Retina (tissue), 1 donor: ENCODE measurements at places on chromosomes 1 and 21.

GRCh38 chr1:29390491-29391361, 154.4 kb downstream of the PTPRU start:
- no peak for DNase-seq

GRCh38 chr1:23178950-23179349, 10.3 kb upstream of the LUZP1 start:
- DNase-seq, result no peak

DNA sequence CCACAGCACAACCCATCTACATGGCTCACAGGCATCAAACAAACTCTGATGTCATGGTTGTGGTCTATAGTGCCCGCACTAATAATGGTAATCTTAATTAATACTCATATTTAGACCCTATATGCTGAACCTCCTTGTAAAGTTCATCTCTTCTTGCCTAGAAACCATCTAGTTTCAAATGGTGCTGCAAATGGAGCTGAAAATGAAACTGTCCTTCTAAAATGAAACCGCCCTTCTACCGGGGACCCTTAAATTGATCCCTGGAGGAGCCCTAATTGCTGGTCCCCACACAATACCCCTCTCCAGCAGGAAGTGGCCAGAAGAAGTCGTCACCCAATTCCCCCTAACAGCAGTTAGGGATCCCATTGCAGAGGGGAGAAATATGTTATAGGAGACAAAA, 612.6 kb downstream of the MRPL39 start:
- no peak for DNase-seq

- DNase-seq, result no peak
Observed at GRCh38 chr1:214581785-214582184, 21.2 kb upstream of the CENPF start.

- DNase-seq, result peak; percentile 42
Observed at GRCh38 chr1:111448482-111448917, 556 bp downstream of the WDR77 start.

- DNase-seq, result no peak
Observed at GRCh38 chr1:92094090-92094489, 13.9 kb downstream of the BTBD8 start.

DNA sequence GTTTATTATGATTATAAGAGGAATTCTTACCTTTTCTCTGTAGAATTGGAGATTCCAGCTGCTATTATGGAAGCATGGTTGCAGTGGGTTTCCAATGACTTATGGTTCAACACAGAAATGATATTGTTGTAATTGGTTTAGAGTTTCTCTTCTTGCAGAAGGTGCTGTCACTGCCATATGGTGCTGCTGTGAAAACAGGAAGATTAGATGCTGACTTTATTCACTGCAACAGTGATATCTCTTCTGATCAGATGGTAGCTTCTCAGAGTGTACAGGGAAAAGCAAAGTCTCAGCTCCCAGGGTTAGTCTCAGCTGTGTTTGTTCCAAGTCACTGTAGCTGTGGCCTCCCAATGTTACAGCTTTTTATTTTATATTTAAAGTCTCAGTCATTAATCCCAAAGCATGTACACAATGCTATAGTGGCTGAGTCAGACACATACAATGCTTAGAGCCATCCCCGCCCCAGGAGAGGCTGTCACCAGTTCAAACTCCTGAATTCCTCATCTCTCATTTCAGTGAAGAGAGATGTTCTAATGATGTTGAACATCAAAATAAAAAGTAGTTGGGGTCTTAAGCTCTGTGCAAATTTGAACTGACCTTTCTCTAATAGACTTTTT, 42.7 kb upstream of the RGS2 start:
- no peak for DNase-seq

- no peak for DNase-seq
Observed at GRCh38 chr1:71882637-71883036, 399.7 kb downstream of the NEGR1 start.

GRCh38 chr1:245327360-245327759, 172.6 kb downstream of the KIF26B start:
- no peak for DNase-seq

DNA sequence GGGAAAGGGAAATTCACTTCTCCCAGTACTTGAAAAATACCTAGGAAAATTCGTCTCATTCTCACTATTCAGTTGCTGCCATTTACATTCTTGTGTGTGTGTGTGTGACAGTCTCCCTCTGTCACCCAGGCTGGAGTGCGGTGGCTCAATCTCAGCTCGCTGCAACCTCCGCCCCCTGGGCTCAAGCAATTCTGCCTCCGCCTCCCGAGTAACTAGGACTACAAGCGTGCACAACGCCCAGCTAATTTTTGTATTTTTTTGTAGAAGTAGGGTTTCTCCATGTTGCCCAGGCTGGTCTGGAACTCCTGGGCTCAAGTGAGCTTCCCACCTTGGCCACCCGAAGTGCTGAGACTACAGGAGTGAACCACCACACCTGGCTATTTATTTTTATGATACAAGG, 1.2 kb downstream of the SNAPIN start:
- no peak for DNase-seq
